Right atrium auricular region (tissue), 2 donors: ENCODE measurements at places on chromosomes 5 and 9. TPM values are rescaled to one million over a fixed set of nuclear protein-coding genes. Genes with fewer than 3 reads are reported as not detected.
A peak's percentile ranks its signal among the peaks of the same experiment; 100 is the strongest.

Gene SMAD5
- 26.7 TPM for total RNA-seq

Gene FOXD4
- not detected for total RNA-seq

Gene ANGPTL2
- total RNA-seq: 55.8 TPM

DNA sequence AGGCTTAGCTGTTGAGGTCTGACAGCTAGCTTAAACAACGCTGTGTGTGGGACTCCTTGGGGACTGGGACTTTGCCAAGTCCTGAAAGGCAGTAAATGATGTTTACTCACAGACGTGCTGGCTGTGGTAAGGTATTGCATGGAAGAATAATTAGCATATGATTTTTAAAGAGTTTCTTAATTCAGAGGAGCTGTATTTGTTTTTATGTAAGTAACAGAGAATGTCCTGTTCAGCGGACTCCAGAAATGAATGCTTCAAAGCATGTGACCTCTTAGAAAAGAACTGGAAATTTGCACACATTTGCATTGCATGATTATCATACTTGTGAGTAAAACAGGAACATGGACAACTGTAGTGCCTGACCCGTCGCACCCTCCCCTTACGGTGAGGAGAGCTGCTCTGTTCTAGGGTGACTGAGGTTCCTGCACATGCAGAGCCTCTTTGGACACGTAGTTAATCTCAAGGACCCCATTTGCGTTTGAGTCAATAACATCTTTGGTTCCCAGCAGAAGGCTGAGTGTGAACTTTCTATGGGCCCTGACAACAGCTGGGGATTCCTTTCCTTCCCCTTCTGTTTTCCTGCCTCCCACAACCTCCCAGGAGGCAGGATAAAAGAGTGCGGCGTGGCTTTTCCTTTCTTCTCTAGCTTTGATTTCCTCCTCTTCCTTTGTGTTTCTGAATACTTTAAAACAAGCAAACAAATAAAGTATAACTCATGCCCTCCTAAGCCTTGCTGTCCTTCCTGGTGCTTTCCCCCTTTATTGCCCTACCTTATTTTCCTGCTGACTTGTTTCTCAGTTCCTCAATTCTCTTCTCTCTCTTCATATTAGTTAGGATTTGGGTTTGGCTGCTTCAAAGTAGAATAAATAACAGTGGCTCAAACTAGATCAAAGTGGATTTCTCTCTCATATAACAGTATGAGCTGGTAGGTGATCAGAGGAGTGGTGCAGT, 157.2 kb upstream of the CD180 start:
- H3K27me3 ChIP-seq: no peaks in the 10 kb centered on the region
- no peaks in the 10 kb centered on the region for H3K36me3 ChIP-seq
- no peak for DNase-seq
- no peak overlapping the region for H3K4me3 ChIP-seq
- H3K27ac ChIP-seq: no peak overlapping the region

DNA sequence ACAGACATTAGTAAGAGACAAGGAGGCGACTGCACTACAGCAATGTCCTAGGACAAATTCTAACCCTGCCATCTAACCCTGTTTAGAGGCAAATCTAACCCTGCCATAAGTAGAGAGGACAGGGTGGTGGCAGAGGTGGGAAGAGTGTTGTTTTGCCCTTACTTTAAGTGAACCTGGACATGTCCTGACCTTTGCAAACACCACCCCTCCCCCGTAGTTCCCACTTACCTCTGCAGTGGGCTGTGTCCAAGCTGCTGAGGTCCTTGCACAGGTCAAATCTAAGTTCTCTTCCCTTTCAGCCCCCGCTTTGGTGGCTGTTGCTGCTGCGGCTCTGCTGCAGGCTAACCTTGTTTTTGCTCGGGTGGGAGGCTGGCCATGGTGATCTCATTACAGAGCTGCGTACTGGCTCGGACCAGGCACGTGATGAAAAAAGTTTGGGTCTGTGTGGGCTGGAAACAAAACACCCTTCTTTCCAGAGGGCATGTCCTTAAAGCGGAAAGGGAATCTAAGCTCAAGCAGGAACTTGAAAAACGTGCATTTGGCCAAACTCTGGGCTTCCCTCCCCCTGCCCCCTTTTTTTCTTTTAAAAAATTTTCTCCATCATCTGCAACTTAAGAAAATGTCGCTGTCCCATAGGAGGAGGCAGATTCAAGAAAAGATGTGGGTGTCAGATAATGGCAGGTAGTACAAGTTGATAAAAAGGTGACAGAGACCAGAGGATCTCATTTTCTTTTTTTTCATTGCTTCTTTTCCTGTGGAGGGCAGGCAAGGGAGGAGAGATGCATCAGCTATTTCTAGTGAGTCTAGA, at the start of gene FAXDC2:
TSS of gene FAXDC2 (minus strand) at position 349 of the 808 bp plus-strand sequence. CDS start 12,425 bp downstream, outside the sequence.
- H3K4me3 ChIP-seq: peak within 1 kb of the TSS; percentile 49
- no peaks in the 10 kb centered on the region for H3K36me3 ChIP-seq
- no peaks in the 10 kb centered on the region for H3K27me3 ChIP-seq
- peaks cover 27% of the 10 kb centered on the region for H3K4me1 ChIP-seq

- H3K27ac ChIP-seq: no peak overlapping the region
- H3K4me1 ChIP-seq: no peaks in the 10 kb centered on the region
- no peak overlapping the region for H3K4me3 ChIP-seq
These were observed 348.0 kb downstream of the ZNF608 start for GRCh38 chr5:124398460-124398859.
